ENCODE measurements at places on chromosomes 4 and X.

DNA sequence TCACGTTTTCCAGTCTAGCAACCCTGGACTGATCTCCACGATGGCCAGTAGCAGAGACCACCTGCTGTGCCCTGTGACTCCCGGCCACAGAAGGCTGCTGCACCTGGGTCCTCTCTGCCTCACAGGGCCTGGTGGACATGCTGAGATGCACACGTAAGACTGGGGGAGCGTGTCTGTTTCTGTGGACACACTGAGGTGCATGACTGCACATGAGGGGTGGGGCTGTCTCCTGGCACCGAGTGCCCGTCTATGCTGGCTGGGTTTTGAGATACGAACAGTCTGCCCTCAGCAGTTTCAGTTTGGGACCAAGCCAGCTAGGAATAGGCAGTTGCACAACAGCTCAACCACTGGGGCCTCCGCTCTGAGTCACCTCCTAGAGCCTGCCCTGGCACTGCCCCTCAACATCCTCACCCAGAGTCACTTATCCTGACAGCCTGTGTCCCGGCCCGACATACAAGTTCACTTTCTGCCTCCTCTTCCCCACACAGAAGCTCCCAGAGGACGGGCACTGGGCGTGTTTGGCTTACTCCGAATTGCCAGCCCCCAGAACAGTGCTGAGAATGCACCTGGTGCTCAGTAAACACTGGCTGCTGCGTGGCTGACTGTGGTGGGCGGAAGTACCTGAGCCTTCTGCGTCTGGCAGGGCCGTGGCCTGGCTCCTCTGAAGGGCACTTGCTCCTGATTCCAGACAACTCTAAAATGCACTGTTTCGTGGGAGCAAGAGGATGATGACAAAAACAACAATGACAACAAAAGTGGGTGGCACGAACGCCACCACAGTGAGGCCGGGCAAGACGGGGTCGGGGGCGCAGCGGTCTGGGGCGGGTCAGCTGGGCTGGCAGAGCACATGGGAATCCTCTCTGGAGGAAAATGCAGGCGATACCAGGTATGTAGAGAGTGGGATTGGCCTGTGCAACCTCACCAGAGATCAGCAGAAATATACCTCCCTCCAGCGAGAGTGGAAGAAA is 30.9 kb downstream of the RNF212 start:
- no peak for DNase-seq

- DNase-seq, result no peak
These were observed 66.1 kb downstream of the CDS1 start for GRCh38 chr4:84648863-84649647.

GRCh38 chrX:129629837-129630236 is 24.9 kb downstream of the APLN start:
- no peak for DNase-seq

- no peak for DNase-seq
These were observed 11.4 kb upstream of the PUDP start for GRCh38 chrX:7159149-7159861.

GRCh38 chr4:172709376-172709775 is 459.2 kb upstream of the GALNT7 start:
- DNase-seq, result no peak

- no peak for DNase-seq
These were observed 2.2 kb downstream of the KCND1 start for GRCh38 chrX:48969471-48969870.

- no peak for DNase-seq
These were observed 74.2 kb downstream of the RTL9 start for GRCh38 chrX:110432906-110433215.

DNA sequence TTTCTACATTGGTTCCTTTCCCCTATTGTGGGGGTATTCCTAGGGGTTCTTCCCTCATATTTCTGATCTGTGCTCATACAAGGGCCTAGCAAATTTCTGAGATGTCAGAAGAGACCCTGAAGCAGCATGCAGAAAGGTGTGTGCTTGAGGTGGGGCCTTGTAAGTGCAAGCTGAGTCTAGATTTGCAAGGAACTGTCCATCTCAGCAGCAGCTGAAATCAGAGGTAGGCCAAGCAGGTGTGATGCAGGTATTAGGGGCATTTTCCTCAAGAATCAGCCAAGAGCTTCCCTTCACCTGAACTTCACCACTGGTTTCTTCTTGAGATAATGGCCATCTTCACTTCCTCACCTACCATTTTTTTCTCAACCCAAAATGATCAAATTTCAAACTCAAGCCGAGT is 45.1 kb downstream of the ASB9 start:
- DNase-seq, result no peak

DNA sequence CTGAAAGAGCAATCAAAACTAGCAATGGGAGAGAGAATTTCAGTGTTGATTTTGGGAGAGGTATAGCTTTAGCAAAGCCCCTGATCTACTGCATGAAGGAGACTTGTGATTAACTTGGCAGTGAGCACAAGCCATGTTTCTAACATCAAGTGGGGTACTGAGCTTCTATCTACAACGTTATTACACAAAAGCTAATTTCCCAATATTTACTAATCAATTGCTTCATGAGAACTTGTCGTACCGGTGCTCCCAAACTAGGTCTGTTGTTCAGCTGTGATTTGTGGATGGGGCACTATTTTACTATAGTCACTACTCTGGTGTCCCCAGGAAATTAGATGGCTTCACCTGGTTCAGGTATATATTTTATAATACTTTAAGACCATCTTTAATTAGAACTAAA is 16.2 kb downstream of the ANK2 start:
- no peak for DNase-seq

DNA sequence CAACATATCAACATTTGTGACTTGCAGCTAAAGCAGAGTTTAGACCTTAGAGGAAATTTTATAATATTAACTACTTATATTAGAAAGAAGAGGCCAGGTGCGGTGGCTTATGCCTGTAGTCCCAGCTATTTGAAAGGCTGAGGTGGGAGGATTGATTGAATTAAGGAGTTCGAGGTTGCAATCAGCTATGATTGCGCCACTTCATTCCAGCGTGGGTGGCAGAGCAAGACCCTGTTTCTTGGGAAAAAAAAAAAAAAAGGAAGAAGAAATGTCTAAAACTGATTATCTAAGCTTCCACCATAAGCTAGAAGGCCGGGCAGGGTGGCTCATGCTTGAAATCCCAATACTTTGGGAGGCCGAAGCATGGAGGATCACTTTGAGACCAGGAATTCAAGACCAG is 42.0 kb upstream of the USP9X start:
- no peak for DNase-seq
